Osteoblast (primary cell): ENCODE measurements at places on chromosomes 3 and 15.

GRCh38 chr15:65287520-65287855 lies 805 bp upstream of the PARP16 start:
- H3K36me3 ChIP-seq, result no peaks in the 10 kb centered on the region
- H3K4me3 ChIP-seq, result no peak overlapping the region
- no peaks in the 10 kb centered on the region for H3K27me3 ChIP-seq
- peaks cover 8% of the 10 kb centered on the region for H3K4me1 ChIP-seq
- H3K27ac ChIP-seq, result no peak overlapping the region
- no peak for DNase-seq

DNA sequence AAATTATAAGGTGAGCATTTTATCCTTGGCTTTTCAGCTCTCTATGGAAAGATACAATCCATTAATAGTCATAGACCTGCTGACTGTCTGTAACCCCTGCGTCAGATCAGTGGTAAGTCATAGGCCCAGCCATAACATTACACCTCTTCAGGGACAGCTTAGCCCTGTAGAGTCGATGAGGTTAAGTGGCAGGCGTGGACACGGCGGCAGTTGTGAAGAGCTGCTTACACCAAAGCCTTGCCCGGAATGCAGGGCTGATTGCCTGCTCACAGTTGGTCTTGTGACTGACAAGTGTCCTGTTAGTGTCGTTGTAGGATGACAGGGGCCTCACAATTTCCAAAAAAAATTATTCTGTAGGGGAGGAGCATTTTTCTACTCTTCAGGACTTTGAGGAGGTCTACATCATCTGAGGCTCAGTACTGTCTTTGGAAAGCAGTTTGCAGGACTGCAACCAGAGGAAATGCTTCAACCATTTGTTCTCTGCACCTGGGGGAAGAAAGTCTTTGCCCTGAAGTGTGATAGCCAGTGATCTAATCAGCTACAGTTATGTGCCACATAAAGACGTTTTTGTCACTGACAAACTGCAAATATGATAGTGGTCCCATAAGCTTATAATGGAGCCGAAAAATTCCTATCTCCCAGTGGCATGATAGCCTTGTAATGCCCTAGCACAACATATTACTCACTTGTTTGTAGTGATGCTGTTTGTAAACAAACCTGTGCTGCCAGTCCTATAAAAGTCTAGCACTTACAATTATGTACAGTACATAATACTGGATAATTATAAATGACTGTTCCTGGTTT lies 14.9 kb upstream of the SELENOT start:
- H3K27me3 ChIP-seq, result no peaks in the 10 kb centered on the region
- peak; percentile 47 for DNase-seq
- no peak overlapping the region for H3K4me3 ChIP-seq
- no peak overlapping the region for H3K27ac ChIP-seq
- no peaks in the 10 kb centered on the region for H3K4me1 ChIP-seq

DNA sequence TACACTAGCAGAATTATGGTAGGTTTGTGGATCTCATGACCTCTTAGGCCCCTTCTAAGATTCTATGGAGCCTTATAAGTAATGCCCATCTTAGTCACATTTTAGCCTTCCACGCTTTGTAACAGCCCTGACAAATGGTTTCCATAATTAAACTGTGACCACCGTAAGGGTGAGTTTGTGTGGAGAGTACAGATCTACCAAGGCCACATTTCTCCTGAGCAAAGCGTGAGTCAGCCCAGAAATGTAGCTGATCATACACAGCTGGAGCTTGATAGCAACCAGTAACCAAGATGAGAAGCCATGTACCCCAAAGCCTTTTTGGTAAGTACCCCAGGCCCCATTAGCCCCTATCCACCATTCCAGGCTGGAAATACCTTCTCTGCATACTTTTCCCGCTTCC lies 31.7 kb downstream of the CHAC1 start:
- no peaks in the 10 kb centered on the region for H3K27me3 ChIP-seq
- peaks cover 49% of the 10 kb centered on the region for H3K4me1 ChIP-seq
- peaks cover 68% of the 10 kb centered on the region for H3K36me3 ChIP-seq
- peak overlapping the region; percentile 96 for H3K27ac ChIP-seq
- peak; percentile 81 for DNase-seq

DNA sequence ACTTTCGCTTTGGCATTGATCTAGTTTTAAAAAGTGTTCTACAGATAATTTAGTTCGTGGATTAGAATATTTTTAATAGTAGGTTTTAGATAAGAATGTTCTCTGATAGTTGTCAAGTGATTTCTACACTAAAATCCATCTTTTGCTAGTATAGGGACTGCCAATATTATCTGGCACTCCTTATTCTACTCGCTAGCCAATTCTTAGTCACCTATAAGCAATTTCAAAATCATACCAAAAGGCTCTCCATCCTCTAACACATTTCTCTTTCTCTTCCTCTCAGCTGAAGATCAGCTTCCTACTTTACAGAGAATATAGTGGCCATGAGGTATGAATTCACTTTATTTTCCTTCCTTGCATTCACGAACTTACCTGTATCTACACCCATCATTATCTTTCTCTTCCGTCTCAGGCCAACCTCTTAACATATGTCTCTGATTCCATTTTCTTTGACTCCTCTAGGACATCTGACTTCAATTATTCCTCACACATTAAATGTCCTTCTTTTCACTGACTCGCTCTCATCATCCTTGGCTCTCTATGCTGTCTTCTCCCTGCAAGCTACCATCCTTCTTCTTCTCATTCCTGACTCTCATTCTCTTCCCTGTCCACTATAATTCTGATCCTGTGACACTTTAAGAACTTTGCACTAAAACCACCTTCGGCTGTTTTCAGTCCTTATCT lies 35.5 kb downstream of the C3orf80 start:
- H3K27me3 ChIP-seq, result no peaks in the 10 kb centered on the region
- H3K4me1 ChIP-seq, result peaks cover 6% of the 10 kb centered on the region
- DNase-seq, result peak; percentile 44
- no peak overlapping the region for H3K4me3 ChIP-seq
- no peaks in the 10 kb centered on the region for H3K36me3 ChIP-seq

- peaks cover 9% of the 10 kb centered on the region for H3K4me1 ChIP-seq
- no peaks in the 10 kb centered on the region for H3K36me3 ChIP-seq
- no peaks in the 10 kb centered on the region for H3K27me3 ChIP-seq
- DNase-seq, result no peak
- no peak overlapping the region for H3K27ac ChIP-seq
These were observed 215.4 kb downstream of the GREM1 start for GRCh38 chr15:32933236-32933635.

DNA sequence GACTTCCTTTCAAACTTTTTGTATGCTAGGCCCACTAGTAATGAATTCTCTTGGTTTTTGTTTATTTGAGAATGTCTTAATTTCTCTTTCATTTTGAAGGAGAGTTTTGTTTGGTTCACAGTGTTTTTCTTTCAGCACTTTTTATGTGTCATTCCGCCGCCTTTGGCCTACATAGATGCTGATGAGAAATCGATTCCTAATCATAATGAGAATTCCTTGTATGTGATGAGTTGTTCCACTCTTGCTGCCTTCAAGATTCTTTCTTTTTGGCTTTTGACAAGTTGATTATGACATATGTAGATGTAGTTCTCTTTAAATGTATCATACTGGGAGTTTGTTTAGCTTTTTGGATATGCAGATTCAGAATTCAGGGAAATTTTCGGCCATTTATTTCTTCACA lies 35.5 kb downstream of the CERS3 start:
- no peak overlapping the region for H3K4me3 ChIP-seq
- H3K4me1 ChIP-seq, result no peaks in the 10 kb centered on the region
- DNase-seq, result no peak

DNA sequence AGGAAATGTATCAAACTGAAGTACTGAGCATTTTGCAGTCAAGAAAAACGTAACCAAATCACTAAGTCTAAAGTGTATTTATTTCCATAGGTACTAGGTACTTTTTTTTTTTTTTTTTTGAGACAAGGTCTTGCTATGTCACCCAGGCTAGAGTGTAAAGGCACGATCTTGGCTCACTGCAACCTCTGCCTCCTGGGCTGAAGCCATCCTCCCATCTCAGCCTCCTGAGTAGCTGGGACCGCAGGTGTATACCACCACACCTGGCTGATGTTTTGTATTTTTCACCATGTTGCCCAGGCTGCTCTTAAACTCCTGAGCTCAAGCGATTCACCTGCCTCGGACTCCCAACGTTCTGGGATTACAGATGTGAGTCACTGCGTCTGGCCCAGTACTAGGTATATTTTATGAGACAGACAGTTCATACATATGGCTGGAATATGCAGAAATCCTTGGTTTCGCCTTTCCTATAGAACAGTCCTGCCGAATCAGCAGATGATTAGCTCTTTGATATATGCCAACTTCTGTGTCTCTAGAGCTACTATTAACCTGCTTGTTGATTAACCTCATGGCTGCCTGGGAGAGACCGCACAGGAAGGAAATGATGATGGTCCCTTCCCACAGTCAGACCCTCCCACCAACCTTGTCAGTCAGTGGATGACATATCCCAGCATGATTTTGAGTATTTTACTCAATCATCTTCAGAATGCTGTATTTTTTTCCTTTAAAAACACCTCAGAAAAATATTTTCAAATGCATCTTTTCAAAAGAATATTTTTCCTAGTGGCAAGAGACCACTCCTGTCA lies 32.3 kb downstream of the TMOD3 start:
- H3K27ac ChIP-seq, result no peak overlapping the region
- H3K4me3 ChIP-seq, result no peak overlapping the region
- no peaks in the 10 kb centered on the region for H3K27me3 ChIP-seq
- peaks cover 10% of the 10 kb centered on the region for H3K4me1 ChIP-seq

DNA sequence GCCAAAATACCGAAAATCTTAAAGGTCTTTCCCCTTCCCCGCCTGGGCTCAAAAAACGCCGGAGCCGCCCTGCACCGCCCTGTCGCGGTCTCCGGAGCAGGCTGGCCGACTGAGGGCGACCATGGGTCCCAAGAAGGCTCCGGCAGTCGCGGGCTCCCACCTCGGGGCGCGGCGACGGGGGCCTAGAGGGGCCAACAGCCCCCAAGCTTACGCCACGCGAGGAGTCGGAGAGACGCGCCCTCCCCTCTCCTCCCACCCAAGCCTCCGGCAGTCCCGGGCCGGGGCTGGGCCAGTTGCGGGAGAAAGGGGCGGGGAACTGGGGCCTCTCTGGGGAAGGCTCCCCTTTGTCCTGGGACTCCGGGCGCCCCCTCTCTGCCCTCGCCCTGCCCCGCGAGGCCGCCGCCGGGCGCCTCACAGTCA lies 69.2 kb downstream of the GOLGA8B start:
- no peaks in the 10 kb centered on the region for H3K36me3 ChIP-seq
- H3K27me3 ChIP-seq, result peaks cover 17% of the 10 kb centered on the region
- no peak overlapping the region for H3K27ac ChIP-seq
- no peaks in the 10 kb centered on the region for H3K4me1 ChIP-seq

DNA sequence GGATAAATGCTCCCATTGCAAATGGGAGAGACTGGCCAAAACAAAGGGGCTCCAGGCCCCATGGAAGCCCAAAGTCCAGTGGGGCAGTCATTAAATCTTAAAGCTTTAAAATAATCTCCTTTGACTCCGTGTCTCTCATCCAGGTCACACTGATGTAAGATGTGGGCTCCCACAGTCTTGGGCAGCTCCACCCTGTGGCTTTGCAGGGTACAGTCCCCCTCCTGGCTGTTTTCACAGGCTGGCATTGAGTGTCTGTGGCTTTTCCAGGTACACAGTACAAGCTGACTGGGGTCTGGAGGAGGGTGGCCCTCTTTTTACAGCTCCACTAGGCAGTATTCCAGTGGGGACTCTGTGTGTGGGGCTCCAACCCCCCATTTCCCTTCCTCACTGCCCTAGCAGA lies 45.9 kb downstream of the NIPA2 start:
- no peak overlapping the region for H3K27ac ChIP-seq
- H3K4me3 ChIP-seq, result no peak overlapping the region
- peaks cover 15% of the 10 kb centered on the region for H3K4me1 ChIP-seq
- peaks cover 23% of the 10 kb centered on the region for H3K36me3 ChIP-seq
- H3K27me3 ChIP-seq, result no peaks in the 10 kb centered on the region

DNA sequence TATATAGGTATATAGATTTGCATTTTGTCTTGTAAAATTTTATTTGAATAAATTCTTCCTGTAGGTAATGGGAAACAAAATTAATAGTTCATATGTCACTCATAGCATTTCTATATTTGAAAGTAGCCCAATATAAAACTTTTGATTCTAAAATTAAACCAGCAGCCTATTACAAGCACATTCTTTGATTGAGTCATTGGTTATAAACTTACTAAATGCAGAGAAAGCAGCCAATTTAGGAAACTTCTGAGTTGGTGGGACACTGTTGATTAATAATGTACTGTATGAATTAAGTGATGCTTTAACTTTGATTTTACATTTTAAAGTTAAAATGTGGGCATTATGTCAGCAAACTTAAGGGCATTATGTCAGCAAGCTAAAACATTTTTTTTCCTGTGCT lies 34.5 kb downstream of the NR1D2 start:
- H3K36me3 ChIP-seq, result peaks cover 12% of the 10 kb centered on the region
- H3K4me1 ChIP-seq, result peaks cover 8% of the 10 kb centered on the region
- no peak overlapping the region for H3K27ac ChIP-seq
- H3K27me3 ChIP-seq, result no peaks in the 10 kb centered on the region
- no peak for DNase-seq

GRCh38 chr15:59138243-59138642 lies 33.3 kb downstream of the CCNB2 start:
- DNase-seq, result peak; percentile 94
- peaks cover 80% of the 10 kb centered on the region for H3K36me3 ChIP-seq
- H3K4me3 ChIP-seq, result no peak overlapping the region
- no peak overlapping the region for H3K27ac ChIP-seq
- no peaks in the 10 kb centered on the region for H3K4me1 ChIP-seq
- H3K27me3 ChIP-seq, result no peaks in the 10 kb centered on the region

DNA sequence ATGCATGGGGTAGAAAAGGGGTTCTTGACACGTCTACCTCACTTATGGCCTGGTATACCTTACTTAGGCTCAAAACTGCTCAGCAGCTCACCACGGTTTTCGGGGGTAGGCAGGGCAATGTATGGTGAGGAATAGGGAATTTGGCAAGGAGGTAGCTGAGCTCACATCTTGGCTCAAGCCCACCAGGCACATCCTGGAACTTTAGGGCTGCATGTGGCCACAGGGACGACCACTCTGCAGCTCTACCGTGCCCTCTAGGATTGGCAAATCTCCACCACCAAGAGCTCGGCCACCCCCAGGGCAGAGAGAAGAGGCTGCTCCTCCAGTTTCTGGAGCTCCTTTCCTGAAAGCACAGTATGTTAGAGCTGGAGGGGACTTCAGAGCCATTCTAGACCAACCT lies 69.7 kb downstream of the MRPL46 start:
- no peaks in the 10 kb centered on the region for H3K36me3 ChIP-seq
- no peaks in the 10 kb centered on the region for H3K27me3 ChIP-seq
- H3K27ac ChIP-seq, result no peak overlapping the region
- no peak for DNase-seq
- no peak overlapping the region for H3K4me3 ChIP-seq

GRCh38 chr3:14431452-14431916 lies 29.1 kb downstream of the SLC6A6 start:
- peak overlapping the region; percentile 69 for H3K27ac ChIP-seq
- H3K36me3 ChIP-seq, result peaks cover 26% of the 10 kb centered on the region
- peaks cover 37% of the 10 kb centered on the region for H3K4me1 ChIP-seq
- H3K4me3 ChIP-seq, result no peak overlapping the region

- no peak for DNase-seq
- H3K4me1 ChIP-seq, result no peaks in the 10 kb centered on the region
- H3K27ac ChIP-seq, result no peak overlapping the region
- H3K36me3 ChIP-seq, result no peaks in the 10 kb centered on the region
These were observed 658.2 kb upstream of the LMCD1 start for GRCh38 chr3:7843441-7843840.

- H3K4me1 ChIP-seq, result no peaks in the 10 kb centered on the region
- no peaks in the 10 kb centered on the region for H3K36me3 ChIP-seq
- DNase-seq, result no peak
- no peak overlapping the region for H3K4me3 ChIP-seq
- no peaks in the 10 kb centered on the region for H3K27me3 ChIP-seq
These were observed 1448.4 kb upstream of the ALCAM start for GRCh38 chr3:103918336-103918735.

- H3K36me3 ChIP-seq, result no peaks in the 10 kb centered on the region
- DNase-seq, result no peak
- H3K4me3 ChIP-seq, result no peak overlapping the region
These were observed 739.2 kb downstream of the VGLL3 start for GRCh38 chr3:86251781-86252180.
